ENCODE measurements at places on chromosomes 1 and 21.
A peak's percentile ranks its signal among the peaks of the same experiment; 100 is the strongest.

- no peak for DNase-seq
Measured at GRCh38 chr1:147722124-147722523, 38.3 kb downstream of the GJA5 start.

DNA sequence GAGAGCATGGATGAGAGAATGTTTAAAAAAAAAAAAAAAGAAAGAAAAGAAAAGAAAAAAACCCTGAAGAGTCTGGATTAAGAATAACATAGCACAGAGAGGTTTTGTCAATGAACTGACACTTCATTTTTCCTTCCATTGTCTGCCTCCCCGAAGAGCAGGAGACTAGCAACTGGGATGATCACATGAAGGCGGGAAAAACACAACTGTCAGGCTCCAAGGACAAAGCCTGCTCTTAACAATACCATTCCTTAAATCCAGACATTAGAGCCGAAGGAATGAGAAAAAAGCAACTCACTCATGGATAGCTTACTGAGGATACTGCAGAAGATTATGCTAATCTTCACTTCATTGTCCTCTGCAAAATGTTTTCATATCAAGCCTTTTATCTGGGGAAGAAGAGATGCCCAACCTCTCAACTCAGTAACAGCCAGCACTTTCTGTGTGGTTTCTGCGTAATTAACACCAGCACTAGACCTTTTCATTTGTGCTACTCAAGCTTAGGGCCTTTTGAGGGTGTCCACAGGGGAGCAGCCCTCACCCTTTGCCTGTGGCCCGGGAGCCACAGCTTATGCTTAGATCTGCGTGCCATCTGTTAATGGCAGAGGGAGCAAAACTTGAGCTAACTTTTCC, 182.3 kb downstream of the BARHL2 start:
- DNase-seq = no peak

- no peak for DNase-seq
Measured at GRCh38 chr1:3506041-3506440, 51.6 kb downstream of the ARHGEF16 start.

DNA sequence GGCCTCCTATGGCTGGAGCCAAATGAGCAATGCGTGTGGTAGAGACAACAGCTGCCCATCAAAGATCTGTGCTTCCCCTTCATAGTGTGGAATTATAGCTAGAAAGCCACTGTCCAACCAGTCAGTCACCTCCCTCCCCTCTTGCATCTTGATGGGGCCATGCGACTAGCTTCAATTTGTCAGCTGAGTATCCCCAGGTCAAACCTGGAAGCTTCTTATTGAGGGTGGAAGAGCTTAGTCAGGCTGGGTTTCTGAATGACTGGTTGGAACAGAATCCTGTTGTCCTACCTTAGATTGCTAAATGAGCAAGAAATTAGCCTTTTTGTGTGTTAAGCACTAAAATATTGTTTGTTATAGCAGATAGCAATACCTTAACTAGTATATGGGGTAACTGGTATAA, 625.4 kb downstream of the PTPRC start:
- no peak for DNase-seq

DNA sequence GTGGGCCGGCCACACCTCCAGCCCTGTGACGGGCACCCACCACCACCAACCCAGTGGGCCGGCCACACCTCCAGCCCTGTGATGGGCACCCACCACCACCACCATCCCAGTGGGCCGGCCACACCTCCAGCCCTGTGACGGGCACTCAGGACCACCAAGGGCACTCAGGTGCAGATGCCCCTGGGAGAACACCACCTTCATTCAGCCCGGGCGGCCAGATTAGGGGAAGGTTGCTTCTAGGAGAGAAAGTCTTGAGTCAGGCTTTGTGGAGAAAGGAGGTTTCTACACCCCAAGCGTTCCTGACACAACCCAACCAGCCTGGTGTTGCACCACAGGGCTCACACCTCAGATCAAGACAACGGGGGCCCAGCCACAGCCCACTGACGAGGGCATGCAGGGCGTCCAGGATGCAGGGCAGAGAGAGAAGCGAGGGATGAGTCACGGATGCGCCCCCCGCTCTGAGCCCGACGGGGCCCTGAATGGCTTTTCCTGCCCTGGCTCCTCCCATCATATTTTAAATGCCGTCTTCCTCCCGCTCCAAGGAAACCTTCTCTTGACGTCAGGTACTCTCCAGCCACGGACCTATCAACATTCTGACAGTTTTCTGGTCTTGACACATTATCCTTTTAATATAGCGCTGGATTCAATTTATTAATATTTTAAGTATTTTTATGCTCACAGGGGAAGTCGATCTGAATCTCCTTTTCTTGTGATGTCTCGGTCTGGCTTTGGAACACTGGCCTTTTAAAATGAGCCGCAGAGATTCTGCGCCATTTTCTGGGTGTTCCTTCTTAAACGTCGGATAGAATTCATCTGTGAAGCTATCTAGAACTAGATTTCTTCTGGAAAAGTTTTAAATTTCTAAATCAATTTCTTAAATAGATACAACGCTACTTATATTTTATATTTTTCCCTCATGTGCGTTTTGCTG, 631 bp upstream of the SPATC1L start:
- no peak for DNase-seq

GRCh38 chr1:44346184-44346583, 8.9 kb downstream of the ERI3 start:
- no peak for DNase-seq

DNA sequence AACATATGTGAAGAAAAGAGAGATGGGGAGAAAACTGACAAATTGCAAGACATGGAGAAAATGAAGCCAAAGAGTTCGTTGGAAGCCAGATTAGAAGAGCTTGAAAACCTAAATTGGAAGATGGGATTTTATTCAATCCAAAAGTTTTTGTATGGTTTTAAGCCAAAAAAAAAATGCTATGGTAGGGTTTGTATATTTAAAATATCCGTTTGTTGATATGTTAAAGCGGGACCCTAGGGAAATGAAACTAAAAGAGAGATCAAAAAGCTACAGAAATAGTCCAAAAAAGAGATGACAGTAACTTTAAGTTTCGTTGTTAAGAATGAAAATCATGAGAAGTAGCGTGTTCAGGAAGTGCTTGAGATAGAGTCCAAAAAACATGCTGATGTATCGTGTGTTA, 617.7 kb upstream of the ADGRL2 start:
- no peak for DNase-seq

GRCh38 chr1:201006450-201006849, 17.1 kb downstream of the KIF21B start:
- no peak for DNase-seq

DNA sequence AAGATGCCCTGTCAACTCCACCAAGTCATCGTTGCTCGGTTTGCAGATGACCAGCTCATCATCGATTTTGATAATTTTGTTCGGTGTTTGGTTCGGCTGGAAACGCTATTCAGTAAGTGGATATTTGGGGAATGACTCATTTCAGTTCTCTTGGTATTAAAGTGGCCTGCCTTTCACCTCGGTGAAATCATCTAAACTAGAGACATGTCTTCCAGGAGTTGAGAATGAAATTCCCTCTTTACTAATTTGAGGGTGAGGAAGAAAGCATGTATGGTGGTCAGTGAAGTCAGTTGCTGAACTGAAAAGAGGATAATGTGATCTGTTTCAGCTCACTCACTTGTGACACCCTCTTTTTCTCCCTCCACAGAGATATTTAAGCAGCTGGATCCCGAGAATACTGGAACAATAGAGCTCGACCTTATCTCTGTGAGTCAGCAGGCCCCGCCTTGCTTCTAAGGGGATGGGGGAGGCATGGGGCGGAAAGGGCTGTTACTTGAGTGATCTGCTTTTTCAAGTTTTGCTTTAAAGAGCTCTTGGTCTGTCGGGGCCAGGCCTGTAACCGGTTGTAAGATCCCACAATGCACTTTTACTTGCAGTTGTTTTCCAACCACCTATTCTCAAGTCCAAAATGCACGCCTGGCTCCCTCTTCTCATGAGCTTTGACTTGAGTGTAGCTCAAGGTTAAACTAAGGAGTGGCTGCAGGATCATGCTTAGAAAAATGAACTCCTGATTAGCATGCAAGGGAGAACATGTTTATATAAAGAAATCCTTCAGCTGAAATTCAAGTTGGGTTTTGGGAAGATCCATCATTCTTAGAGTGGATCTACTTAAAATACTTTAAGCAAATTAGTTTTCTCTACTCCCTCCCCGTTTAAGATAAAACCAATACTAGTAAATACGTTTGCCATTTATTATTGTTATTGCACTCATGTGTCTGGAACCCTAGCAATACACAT, 59.8 kb downstream of the CAPN2 start:
- DNase-seq = peak; percentile 87

GRCh38 chr1:46137916-46138315, 5.5 kb upstream of the PIK3R3 start:
- DNase-seq = no peak

DNA sequence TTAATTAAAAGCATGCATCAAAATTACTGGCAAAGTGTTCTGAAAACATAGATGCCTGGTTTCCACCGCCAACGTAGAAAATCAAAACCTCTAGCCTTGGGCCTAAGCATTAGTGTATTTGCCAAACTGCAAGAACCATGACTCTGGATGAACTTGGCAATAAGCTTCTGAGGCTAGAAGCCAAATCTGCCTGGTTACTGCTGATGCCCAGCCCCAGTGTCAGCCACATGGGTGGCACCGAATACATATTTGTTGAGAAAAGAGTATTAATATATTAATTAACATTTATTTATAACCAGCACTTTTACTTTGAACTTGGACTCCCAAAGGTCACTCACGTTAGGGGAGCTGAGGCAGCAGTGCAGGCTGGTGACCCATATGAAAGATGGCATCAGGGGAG, 140.6 kb upstream of the HMGB4 start:
- no peak for DNase-seq

DNA sequence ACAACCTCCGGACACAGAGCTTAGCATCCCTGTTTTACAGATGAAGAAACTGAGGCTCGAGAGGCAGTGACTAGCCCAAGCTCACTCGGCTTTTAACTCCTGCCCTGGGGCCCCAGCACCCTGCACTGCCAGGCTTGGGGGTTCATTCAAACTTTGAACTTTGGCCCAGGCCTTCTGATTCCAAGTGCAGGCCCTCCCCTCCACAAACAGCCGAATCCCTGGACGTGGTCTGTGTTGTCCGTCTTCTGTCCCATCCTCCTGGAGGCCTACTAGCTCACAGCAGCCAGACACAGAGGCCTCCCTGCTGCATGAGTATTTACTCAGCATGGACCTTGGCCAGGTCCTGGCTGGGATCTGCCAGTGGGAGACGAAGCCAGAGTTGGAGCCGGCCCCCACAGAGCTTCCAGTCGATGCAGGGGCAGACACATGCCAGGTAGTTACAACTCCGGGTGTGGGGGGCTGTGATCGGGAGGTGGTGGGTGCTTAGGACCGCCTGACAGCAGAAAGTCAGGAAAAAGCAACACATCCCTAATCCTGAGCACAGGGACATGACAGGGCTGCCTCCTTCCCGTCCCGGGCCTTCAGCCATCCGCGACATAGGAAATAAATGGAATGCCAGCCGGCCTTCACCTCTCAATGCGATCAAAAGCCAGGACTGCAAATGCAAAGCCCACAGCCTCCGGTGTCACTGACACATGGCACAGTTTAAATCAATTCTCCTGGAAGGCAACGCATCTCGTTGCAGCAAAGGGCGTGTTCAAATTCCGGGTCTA, 7.4 kb downstream of the IFFO2 start:
- DNase-seq = no peak

DNA sequence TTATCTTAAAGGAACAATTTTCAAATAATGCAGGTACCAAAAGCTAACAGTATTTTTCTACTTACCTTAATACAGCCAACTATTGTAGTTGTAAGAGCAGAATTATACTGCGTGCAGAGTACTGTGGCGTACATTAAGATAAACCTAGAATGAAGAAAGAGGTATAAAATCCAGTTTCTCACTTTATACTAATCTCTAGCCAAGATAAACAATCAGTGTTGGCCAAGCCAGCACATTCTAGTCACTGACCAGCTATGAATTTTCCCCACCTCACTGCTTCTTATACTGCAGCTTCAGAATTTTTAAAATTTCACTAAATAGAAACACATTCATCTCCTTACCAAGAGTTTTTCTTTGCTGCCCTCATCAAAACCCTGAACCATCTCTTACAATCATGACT, 33.6 kb downstream of the SLC35D1 start:
- DNase-seq = no peak

DNA sequence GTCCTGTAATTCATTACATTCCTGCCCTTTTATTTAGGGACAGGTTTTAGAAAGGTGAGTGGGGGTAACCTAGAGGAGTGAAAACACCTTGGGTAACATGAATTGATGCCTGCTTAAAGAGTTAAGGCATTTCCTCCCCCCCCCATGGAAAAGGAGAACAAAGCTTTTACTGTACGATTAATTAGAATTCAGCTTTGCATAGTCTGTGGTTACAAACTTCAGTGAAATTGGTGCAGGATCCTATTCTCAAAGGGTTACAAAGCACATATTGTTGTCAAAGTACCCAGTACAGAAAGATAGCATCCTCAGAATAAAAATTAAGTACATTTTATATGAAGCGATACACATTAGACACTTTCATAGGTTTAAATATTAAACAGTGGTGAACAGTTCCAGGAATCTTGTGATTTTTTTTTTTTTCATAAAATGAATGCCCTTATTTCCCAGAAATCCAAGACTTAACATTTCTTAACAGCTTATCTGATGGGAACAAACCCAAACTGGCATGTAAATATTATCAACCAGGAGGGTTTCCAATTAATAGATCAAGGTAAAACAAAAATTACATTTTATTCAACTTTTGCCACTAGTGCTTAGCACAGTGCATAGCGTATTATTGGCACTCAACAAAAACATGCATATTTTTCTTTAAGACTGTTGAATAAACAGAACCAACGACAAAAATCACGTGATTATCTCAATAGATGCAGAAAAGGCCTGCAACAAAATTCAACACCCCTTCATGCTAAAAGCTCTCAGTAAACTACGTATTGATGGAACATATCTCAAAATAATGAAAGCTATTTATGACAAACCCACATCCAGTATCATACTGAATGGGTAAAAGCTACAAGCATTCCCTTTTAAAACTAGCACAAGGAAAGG, 172.7 kb downstream of the PDE4B start:
- no peak for DNase-seq

- DNase-seq = no peak
Measured at GRCh38 chr1:30272277-30273020, 450.9 kb downstream of the MATN1 start.

DNA sequence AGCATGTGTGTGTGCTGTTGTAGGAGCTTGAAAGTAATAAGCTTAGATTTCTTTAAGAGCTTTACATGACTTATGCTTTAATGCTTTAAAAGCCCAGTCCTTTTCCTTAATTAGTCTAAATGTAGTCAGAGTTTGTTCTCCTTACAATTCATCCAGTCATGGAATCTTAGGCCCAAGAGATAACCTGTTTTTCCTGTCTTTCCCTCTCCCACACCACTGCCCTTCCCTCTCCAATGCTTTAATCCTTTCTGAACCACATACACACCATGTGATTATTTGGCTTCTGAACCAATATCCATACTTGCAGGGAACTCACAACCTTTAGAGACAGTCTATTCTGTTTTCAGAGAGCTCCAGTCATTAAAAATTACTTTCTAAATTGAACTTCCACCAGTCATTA, 37.6 kb downstream of the ALG6 start:
- DNase-seq = no peak

GRCh38 chr1:243471754-243472745, 216.2 kb downstream of the SDCCAG8 start:
- DNase-seq = no peak

Data from Panc1 (cell line).